ENCODE measurements at places on chromosomes 3 and 15.

- no peak for DNase-seq
Observed at GRCh38 chr3:79314962-79315361, 452.8 kb downstream of the ROBO1 start.

DNA sequence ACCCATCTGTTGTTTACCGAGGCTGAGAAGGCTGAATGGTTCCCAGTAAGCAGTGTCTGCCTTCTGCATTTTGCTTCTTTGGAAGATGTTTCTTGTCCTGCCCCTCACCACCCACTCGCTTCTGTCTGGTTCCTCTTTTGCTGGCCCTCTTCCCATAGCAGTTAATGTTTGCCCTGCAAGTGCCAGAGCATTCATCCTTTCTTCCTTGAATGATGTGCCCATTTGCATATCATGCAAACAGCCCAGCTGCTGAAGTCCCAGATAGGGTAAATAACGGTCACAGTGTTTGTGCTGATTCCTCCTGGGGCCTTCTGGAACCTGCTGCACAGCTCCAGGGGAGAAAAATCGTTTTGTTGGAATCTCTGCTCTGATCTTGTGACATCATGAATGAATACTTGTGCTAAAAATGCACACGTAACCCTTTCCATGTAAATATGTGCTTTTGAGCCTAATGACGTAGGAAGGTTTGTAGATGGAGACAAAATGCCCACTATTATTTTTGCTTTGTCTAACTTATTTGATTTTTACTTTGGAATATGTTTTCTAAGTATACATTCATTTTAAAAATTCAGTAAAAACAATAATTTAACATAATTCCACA lies 381.0 kb downstream of the SOX2 start:
- no peak for DNase-seq

DNA sequence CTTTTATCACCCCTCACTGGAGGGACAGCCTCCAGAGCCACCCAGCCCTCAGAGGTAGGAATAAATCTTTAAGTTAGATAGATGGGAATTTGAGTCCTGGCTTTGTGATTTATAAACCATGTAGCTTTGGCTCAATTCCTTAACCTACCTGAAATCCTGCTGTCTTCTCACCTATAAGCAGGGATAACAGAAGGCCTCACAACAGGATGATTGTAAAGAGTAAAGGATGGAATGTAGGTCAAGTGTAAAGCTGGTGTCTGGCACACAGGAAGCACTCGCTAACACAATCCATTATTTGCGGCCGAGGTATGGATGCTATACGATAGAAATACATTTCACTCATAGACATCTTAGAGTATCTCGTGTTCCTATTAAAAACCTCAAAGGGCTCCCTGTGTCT lies 162.9 kb upstream of the LRTM1 start:
- DNase-seq: no peak

DNA sequence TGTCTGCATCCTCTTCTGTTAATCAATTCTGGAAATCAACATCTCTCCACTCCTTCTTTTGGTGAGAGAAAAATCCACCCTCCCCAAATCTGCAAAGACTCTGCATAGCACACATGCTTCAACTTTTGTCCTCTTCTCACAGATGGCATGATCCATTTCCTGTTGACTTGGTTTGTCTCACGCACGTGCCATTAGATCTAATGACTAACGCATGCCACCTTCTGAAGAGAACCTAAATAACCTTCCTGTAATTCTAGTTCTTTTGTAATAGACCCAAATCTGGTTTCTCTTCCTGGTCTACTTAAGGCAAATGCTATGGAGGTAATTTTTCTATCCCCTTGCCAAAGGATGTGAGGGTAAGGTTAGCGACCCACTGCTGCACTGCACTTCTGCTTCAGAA lies 51.0 kb upstream of the ATOSA start:
- DNase-seq: no peak

DNA sequence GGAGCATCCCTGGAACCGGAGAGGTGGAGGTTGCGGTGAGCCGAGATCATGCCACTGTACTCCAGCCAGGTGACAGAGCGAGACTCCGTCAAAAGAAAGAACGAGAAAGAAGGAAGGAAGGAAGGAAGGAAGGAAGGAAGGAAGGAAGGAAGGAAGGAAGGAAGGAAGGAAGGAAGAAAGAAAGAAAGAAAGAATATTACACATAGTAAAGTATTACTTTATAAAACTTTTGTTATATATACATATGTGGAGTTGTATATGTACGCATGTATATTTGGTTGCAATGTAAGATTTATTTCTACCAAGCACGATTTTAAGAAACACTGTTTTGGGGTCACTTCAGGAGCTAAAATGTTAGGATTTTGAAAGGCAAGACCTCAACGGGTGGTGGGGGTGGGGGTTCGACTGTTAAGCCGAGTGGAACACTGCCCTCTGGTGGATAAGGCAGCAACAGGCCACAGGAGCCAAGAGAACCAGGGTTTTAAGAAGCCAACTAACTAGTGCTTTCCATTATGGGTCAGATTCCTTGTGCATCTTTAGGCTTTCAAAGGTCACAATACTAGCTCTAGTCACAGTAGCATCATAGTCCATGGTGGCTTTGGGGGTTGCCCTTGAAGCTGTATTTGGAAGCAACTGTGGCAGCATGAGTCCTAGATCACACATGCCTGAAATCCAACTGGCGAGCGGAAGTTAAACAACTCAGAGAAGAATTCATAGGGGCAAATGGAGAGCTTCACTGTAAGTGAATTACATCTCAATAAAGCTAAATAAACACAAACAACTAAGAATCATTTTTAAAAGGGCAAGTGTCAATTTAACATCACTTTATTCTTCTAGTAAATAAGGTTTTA lies 22.5 kb downstream of the GLB1 start:
- no peak for DNase-seq

- DNase-seq: no peak
Observed at GRCh38 chr15:78909791-78910228, 35.0 kb downstream of the CTSH start.

DNA sequence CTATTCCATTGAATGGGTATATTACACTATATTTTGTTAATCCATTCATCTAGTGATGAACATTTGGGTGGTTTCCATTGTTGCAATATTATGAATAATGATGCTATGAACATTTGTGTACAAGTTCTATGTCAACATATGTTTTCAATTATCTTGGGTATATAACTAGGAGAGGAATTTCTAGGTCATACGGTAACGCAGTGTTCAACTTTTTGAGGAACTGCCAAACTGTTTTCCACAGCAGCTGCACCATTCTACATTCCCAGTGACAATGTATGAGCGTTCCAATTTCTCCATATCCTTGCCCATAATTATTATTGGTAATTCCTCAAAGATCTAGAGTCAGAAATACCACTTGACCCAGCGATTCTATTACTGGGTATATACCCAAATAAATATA lies 24.1 kb upstream of the RORA start:
- DNase-seq: no peak

DNA sequence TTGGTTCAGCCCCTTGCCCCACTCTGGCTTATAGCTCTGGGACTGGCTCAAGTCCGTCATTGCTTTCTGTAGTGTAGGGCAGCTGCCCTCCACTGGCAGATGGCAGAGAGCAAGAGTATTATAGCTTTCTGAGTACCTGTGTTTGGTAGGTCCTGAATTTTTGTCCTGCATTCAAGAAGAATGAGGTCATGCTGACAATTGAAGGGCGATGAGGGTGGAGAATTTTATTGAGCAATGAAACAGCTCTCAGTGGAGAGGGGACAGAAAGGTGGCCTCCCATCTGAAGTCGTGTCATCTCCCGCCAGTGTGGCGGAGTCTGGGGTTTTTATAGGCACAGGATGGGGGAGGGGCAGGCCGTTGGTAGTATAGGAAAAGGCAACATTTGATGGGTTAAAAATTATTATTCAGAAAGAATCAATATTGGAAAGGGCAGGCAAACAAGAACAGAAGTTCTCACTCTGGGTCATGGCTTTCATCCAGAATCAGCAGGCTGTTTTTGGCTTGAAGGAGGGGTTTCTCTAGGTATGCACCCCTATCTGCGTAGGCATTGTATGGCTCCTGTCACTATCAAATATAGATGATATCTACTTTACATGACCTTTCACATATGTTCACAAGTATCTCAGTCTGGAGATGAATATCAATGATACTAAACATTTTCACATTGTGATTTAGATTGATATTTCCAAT lies 1239.7 kb upstream of the ALCAM start:
- DNase-seq: no peak

DNA sequence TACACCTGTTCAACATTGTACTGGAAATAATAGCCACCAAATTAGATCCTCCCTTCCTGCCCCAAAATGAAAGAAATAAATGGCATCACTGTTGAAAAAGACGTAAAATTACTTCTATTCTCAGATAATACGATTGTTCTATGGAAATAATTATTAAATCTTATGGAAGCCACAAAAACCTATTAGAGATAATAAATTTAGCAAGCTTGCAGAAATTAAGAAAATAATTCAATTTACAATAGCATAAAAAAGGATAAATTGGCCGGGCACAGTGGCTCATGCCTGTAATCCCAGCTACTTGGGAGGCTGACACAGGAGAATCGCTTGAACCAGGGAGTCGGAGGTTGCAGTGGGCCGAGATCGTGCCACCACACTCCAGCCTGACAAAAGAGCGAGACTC lies 57.8 kb downstream of the PPCDC start:
- DNase-seq: no peak

- no peak for DNase-seq
Observed at GRCh38 chr3:57980416-57980815, 27.8 kb upstream of the FLNB start.

GRCh38 chr3:135103917-135104316 lies 308.9 kb downstream of the EPHB1 start:
- no peak for DNase-seq

DNA sequence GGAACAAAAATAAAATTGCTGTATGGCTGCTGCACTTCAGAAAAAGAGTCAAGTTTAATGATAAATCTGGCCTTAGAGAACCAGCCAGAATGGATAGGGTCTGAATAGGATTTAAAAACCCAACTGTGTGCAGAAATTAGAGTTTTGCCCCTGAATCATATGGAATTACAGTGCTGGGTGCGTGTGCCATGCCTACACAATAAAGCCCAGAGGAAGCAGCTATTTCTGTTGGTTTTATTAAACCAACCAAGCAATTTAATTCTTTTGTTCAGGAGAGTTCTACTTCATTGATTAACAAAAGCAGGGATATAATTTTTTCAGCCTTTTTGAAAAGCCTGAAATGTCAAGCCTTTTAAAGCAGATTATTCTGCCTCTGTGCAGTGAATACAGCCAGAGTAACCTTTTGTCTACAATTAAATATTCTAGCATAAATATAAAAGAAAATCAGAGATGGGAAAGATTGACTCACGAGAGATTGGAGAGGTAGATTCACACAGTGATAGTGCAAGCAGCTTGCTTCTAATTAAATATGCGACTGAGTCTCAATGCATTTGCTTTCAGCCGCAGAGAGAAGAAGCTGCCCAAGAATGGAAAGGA lies 66.7 kb upstream of the DNAJC19 start:
- DNase-seq: no peak

DNA sequence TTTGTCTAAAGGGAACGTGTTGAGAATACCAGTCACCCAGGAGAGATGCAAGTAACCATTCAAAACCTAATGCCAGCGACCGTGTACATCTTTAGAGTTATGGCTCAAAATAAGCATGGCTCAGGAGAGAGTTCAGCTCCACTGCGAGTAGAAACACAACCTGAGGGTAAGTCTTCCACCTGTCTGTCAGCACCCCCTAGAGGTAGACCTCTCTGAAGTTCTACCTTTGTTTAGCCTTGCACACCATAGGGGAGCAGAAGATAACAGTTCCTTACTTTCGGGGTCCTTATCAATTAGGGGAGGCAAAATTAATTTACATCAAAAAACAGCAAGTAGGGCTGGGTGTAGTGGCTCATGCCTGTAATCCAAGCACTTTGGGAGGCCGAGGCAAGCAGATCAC lies 124.4 kb downstream of the HCN4 start:
- no peak for DNase-seq

DNA sequence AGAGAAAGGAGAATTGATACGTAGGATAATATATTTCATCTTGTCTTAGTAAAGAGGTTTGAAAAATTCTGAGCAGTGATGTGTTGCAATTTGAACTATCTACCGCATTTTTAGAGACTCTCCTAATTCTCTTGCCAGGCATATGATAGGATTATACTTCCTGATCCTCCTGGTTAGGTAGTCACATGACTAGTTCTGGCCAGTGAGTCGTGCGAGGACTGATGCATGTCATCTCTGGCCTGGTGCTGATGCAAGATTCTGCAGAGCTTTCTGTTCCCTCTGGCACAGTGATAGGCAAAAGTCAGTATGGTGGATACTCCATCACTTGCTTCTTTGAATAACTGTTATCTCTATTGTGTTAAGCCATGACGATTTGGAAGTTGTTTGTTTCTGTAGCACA lies 277.6 kb upstream of the NAALADL2 start:
- no peak for DNase-seq

GRCh38 chr3:126358038-126358815 lies 1.0 kb upstream of the KLF15 start:
- DNase-seq: no peak

DNA sequence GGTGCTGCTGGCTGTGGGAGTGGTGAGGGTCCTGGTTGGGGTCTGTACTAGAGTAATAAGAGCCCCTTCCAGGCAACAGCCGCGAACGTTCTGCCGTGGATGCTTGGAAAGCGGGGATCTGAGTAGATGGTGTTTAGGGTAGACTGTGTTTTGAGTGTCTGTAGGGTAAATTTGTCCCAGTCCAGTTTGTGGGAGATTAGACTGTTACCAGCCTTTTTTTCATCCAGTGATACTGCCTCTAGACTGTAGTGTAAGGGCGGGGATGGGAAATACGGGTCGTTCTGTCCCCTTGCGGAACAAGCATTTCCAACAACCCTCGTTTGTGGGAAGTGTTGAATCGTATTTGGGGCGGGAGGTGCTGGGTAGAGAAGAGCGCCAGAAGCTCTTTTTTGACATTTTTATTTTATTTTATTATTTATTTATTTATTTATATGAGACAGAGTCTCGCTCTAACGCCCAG lies 424 bp downstream of the HAUS2 start:
- DNase-seq: peak; percentile 25

- DNase-seq: no peak
Observed at GRCh38 chr15:45690581-45691260, 55.9 kb downstream of the SQOR start.

GRCh38 chr15:60362321-60363086 lies 35.3 kb downstream of the ANXA2 start:
- no peak for DNase-seq

DNA sequence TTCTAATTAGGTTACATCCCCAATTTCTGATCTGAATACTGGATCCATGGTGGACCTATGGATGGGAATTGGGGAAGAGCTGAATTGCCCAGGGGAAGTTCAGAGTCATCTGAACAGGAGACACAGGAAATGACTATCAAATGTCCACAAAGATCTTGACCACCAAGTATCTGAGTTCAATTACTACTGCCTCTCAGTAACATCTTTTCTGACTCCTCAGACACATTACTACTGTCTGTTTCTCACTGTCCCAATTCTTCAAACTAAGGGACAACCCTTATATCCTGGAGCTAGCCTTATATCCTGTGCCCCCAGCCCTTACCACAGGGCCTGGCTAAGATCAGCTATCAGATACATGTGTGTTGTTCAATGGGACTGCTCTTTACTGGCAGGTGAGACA lies 10.1 kb upstream of the IREB2 start:
- no peak for DNase-seq

- DNase-seq: no peak
Observed at GRCh38 chr3:11529281-11529680, 114.4 kb downstream of the VGLL4 start.

GRCh38 chr3:166444756-166445155 lies 607.5 kb upstream of the BCHE start:
- DNase-seq: no peak

GRCh38 chr3:27554706-27555105 lies 70.5 kb upstream of the SLC4A7 start:
- DNase-seq: no peak

GRCh38 chr3:114213627-114214541 lies 23.5 kb downstream of the ZNF80 start:
- DNase-seq: peak; percentile 58
